Activated CD4-positive, alpha-beta memory T cell treated with anti-CD3 and anti-CD28 coated beads for 36 hours (primary cell): ENCODE measurements at places on chromosomes 12 and 14.

DNA sequence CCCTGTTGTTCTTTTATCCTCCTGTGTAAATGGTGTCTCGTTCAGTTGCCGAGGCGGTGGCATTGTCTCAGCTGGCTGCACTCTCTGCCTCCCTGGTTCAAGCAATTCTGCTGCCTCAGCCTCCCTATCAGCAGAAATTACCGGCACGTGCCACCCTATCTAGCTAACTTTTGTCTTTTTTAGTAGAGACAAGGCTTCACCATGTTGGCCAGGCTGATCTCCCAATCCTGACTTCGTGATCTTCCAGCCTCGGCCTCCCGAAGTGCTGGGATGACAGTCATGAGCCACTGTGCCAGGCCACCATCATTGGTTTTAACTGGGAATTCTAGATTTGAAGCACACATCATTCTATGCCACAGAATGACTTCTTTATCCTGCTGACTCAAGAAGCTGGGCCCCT is 175.3 kb upstream of the ALG10B start:
- no peak for DNase-seq

- DNase-seq, result no peak
Measured at GRCh38 chr12:43108656-43109055, 443.3 kb downstream of the ADAMTS20 start.

- no peak for DNase-seq
Measured at GRCh38 chr12:123253641-123254459, 17.8 kb downstream of the CDK2AP1 start.

- no peak for DNase-seq
Measured at GRCh38 chr14:33232031-33232430, 293.4 kb downstream of the NPAS3 start.

GRCh38 chr14:103695296-103696069 is 19.8 kb downstream of the XRCC3 start:
- no peak for DNase-seq

DNA sequence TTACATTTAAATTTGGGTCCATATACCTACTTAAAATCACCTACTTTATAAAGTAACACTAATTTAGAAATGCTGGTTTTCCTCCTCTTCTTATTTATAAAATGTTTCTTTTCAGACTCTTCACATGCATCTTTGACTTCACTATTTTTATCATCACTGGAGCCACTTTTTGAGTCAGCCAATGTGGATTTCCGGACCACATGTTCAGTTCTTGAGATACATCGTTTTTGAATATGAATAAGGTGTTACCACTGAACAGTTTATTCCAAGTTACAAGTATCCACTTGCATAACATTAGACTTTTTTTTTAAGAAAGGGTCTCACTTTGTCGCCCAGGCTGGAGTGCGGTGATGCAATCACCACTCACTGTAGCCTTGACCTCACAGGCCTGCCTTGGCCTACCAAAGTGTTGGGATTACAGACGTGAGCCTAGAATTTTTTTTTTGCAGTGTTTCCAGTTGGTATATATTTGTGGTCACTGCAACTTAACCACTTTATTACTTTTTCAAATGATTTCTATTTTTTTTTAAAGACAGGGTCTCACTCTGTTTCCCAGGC is 5.7 kb downstream of the FNTB start:
- peak; percentile 28 for DNase-seq

DNA sequence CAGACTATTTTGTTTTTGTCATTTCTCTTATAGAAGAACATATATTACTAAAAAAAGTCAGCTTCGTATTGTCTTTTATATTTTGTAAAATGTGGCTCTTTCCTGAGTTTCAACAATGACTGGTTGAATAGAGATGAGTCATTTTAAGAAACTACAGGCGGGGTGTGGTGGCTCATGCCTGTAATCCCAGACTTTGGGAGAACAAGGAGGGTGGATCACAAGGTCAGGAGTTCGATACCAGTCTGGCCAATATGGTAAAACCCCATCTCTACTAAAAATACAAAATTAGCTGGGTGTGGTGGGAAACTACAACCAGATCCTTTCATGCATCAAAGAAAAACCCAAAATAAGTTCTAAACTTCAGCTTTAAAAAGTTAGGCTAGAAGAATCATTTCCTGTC is 28.8 kb downstream of the HECTD4 start:
- DNase-seq, result no peak

DNA sequence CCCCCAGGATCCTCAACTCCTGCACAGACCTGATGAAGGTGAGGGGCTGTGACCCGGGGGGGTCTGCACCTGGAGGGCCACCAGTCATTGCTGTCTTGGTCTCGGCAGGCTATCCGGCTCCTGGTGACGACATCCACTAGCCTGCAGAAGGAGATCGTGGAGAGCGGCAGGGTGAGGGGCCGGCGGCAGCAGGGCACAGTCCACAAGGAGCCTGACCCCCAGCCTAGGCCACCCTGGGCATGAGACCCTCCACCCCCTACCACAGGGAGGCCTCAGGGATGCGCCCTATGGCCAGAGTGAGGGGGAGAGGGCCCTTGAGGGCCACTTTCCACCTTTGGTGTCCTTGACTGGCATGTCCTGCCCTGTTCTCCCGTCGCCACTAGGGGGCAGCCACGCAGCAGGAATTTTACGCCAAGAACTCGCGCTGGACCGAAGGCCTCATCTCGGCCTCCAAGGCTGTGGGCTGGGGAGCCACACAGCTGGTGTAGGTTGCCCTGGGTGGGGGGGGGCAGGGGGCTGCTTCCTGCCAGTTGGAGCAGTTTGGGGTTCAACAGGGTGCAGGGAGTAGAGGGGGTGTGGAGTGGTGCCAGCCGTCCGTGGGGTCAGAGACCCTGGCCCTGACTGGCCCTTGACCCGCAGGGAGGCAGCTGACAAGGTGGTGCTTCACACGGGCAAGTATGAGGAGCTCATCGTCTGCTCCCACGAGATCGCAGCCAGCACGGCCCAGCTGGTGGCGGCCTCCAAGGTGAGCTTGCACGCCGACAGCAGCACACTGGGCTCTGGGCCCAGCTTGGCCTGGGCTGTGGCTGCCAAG is 25.0 kb downstream of the HIP1R start:
- peak; percentile 88 for DNase-seq

- no peak for DNase-seq
Measured at GRCh38 chr12:53781228-53781801, 29.5 kb upstream of the CISTR start.

DNA sequence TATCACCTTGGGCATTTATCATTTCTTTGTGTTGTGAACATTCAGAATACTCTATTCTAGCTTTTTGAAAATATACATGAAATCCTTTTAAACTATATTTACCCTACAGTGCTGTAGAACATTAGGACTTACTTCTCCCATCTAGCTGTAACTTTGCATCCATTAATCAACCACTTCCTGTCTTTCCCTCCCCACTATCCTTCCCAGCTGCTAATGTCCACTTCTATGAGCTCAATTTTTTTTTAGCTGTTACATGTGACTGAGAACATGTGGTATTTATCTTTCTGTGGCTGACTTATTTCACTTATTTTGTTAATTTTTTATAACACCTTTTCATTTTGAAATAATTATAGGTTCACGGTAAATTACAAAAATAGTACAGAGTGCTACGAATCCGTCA is 136.0 kb downstream of the LMNTD1 start:
- DNase-seq, result no peak
